ENCODE measurements at places on chromosomes 5 and 9.

GRCh38 chr9:98833090-98833956 lies 25.9 kb downstream of the GALNT12 start:
- DNase-seq, result no peak

DNA sequence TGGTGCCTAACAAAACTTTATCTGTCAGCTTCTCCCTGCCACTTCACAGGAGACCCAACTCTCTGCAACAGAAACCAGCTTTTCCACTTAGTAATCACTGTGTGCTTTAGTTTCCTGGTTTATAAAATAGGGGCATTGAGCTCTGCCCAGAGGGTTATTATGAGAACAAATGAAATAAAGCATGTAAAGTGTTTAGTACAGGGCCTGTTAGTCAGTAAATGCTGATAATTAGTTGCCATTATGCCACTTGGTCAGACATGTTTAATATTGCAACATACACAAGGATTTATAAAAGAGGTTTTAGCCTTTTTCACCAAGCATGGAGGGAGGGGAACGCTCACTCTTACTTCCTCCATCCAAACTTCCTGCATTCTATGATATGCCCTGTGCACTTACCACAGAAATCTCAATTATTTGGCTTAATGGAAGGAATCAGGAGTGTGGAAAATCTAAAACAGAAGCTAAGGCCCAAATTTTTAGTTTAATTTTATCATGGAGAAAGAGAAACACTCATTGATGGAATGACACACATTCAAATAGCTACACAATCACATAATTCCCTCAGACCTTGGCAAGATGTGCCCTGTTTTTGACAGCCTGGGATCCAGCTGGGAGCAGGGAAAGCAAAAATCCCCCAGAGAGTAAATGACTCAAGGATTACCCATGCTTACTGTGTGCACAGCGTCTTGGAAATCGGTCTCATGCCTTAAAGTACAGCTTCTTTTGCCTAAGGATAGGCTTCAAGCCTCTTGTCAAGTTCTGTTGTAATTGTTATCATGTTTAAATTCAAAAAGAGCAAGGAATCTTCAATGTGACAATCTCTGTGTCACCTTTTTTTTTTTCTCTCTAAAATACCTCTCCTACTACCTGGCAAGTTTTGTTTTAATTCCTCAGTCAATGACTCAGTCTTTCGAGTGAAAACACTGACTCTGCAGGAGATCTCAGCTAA lies 34.0 kb downstream of the ZNF474 start:
- DNase-seq, result no peak

DNA sequence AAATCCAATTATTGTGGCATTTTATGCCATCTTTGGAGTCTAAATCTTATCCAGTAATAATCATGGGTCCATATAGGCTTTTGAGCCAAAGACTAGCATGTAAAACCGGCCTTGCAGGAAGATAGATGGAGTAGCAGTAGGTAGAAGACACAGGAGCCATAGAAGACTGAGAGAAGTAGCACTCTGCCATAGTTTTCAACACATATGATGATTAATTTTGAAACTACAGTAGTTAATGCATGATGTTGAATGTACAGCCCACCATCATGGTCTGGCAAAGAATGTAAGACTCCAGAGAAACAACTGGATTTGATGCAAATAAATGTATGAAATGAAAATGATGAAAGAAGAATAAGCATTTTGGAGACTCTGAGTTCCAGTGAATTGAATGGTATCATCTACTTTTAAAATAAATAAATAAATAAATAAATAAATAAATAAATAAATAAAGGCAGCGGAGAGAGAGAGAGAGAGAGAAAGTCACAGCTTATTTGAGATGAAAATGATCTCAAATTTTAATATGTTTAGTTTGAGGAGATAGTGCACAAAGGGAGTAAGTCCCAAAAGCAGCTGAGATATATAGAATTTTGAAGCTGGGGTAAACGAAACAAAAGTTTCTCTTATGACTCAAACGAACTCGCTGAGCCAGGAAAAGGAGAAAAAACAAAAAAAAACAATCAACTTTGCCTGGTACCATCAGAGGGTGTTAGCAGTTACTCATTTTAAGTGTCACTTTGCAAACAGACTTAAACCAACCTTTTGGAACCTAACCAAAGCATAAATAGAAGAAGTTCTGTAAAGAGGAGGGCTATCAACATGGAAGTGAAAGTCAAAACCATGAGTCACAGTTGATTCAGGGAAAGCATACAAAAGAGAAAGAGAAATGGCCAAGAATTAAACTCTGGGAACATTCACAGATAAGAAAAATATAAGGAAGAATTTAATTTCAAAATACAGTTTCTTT lies 388.7 kb downstream of the CETN3 start:
- DNase-seq, result no peak

GRCh38 chr9:5853617-5854016 lies 20.7 kb upstream of the ERMP1 start:
- DNase-seq, result peak; percentile 38

GRCh38 chr5:14503681-14504331 lies 77.8 kb upstream of the OTULINL start:
- DNase-seq, result no peak

DNA sequence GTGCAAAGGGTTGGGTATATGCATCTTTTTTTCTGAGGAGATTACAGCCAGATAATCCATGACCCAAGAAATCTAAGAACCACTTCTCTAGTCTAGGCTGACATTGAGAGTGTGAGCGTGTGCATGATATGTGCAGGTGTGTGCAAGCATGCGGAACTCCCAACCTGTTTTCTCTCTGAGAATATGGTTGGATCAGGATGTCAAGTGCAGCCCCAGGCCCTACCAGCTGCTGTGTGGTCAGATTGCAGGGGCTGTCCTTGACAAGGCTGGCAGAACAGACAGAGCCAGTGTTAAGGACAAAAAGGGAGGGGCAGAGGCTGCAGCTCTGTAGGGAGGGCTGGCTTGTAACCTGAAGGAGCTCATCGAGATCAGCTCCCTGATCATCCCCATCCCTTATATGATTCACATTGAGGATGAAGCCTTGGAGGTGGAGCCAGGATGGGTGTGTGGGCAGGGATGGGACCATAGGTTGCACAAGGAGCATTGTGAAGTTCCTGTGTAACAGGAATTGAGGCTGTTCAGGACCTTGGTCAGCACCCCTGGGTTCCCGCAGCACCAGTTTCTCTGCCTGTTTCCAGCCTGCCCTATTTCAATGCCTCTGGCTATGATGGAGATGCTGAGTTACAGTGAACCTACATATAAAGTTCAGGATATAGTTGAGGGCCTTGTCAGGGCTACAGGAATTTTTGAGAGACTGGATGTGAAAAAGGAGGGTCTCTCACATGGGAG lies 52.6 kb upstream of the ARAP3 start:
- DNase-seq, result peak; percentile 4

GRCh38 chr5:14316471-14316870 lies 173.3 kb downstream of the TRIO start:
- no peak for DNase-seq

DNA sequence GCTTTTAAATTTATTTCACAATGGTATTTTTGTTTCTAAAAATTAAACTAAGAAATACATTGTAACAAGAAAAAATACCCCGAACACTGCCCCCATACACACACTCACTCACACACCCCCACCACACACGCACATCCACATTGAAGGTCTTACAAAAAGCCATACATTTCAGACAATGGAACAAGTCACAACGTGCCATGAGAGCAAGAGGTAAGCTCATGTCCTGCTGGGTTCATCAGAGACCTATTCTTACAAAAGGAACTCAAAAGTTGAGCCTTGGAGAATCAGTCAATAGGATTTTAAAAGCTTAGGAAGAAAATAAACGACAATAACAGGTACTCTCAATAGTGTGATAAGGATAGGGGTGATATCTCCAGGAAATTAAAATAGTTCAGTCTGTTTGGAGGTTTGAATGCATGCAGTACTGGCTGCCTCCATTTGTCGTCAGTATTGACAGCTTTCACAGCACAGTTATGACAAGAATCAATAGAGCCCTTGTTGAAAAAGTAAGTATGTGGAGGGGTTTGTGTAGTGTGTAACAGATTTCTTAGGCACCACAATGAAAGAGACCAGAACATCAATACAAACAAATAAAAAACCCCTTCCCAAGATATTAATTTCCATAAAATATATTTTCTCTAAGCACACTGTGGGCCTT lies 1826.2 kb upstream of the CDH6 start:
- DNase-seq, result no peak

- DNase-seq, result no peak
Measured at GRCh38 chr9:70635790-70636189, 221.3 kb upstream of the KLF9 start.

- DNase-seq, result no peak
Measured at GRCh38 chr9:135127718-135128670, 40.5 kb downstream of the OLFM1 start.

- no peak for DNase-seq
Measured at GRCh38 chr5:73947906-73948640, 322.1 kb downstream of the ARHGEF28 start.

DNA sequence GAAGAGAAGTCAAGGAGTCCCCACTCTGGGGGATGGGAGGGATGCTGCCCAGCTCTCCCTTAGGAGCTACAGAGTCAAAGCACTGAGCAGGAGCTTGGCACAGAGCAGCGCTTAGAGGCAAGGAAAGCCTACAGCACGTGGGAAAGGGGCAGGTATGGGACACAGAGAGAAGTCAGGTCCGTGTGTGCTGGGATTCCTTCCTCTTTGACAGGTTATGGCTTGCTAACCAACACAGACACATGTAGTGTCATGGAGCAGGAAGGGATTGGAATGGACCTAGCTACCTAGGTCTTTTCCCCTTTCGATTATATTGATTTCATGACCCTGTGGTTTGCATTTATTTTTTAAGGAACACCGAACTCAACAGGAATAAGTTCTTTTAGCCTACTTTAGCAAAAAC lies 208.5 kb upstream of the TUT7 start:
- DNase-seq, result no peak

DNA sequence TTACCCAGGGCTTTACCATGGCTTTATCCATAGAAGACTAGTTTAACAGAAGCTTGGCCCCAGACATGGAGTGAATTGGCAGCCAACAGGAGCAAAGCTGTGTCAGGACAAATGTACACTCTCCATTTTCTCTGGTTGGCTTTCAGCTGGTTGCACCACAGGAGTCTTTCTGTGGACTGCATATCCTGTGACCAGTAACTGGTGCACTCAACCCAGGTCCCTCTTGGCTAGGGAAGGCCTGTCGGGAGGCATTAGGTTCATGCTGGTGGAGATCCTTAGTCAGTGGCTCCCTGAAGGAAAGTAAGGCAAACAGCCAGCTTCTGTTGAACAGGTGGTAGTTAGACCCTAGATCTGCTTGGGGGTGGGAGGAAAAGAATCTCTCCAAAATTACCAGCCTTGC lies 146.9 kb upstream of the TLX3 start:
- DNase-seq, result no peak

DNA sequence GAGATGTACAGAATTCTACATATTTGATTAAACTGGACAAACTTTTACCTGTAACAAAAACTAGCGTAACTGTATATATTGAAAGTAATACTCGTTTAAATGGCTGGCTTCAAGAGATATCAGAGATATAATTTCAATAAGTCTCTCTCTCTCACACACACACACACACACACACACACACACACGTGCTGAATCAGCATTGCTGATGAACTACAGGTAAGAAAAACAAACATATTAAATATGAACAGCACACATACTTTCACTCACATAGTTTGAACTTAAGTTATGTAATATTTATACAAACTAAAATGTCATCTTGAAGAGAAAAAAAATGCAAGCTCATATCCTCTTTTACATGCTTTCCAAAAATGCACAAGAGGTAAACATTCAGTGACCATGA lies 145.4 kb downstream of the BNC2 start:
- no peak for DNase-seq

GRCh38 chr9:76677481-76678055 lies 86.7 kb upstream of the PCA3 start:
- no peak for DNase-seq
